ENCODE measurements at places on chromosomes 7 and 10.

DNA sequence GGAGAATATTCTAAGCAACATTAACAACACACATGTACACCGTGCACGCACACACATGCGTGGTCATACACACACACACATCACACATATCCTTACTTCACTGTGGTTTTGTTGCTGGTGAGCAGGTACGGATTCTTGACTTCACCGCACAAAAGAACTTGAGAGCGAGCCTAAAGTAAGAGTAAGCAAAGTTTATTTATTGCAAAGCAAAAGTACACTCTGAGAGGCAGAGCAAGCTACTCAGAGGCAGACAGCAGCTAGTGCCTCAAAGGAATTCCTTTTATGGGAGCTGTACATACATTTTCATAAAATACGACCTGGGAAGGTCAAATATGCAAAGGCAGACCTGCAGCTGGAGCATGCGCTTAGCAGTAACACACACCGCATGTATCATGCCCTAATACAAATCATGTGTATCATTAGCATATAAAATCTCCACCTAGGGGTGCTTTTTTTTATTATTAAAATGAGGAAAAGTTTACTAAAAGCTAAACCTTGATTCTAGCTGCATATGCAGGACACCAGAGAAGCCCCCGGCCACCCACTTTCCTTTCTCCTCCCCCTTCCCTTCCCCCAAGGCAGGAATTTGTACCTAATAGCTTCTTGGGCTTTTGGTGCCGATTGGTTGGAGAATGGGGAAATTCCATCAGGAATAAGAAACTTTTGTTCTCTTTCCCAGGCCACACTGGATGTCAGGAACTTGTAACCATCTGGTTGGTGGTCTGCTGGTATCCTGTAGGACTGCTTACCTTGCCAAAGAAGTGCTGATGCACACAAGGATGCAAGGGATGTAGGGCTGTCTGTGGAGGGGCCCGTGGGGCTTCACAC is 16.5 kb upstream of the GPR37 start:
- DNase-seq = no peak

GRCh38 chr10:101221549-101221948 is 7.7 kb downstream of the LBX1 start:
- DNase-seq = no peak

DNA sequence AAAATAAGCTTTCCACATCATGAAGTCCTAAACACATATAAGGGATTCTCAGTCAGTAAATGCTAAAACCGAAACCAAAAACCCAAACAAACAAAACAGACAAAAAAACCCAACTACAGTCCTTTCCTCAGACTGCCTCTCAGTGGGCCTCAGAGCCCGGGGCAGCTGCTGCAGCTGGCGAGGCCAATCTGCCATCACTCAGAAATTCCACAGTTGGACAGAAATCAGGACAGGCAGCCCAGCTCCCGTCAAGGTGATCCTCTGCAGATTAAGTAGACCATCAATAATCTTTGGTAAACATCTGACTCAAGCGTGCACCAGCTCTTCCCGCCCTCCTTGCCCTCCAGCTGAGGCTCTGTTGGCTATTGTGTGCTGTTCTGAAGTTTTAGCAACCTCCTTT is 142.2 kb downstream of the ATXN7L1 start:
- no peak for DNase-seq

- no peak for DNase-seq
Observed at GRCh38 chr10:78066012-78066411, 32.3 kb downstream of the RPS24 start.

GRCh38 chr10:133474027-133474426 is 20.3 kb downstream of the SCART1 start:
- no peak for DNase-seq

- no peak for DNase-seq
Observed at GRCh38 chr7:99301496-99301895, 24.2 kb upstream of the ARPC1A start.

DNA sequence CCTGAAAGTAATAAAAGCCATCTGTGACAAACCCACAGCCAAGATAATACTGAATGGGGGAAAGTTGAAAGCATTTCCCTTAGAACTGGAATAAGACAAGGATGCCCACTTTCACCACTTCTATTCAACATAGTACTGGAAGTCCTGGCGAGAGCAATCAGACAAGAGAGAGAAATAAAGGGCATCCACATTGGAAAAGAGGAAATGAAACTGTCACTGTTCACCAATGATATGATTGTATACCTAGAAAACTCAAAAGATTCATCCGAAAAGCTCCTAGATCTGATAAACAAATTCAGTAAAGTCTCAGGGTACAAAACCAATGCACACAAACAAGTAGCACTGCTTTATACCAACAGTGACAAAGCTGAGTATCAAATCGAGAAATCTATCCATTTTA is 581.7 kb upstream of the TEX47 start:
- DNase-seq = no peak

- no peak for DNase-seq
Observed at GRCh38 chr10:89351780-89352597, 24.2 kb downstream of the IFIT3 start.

DNA sequence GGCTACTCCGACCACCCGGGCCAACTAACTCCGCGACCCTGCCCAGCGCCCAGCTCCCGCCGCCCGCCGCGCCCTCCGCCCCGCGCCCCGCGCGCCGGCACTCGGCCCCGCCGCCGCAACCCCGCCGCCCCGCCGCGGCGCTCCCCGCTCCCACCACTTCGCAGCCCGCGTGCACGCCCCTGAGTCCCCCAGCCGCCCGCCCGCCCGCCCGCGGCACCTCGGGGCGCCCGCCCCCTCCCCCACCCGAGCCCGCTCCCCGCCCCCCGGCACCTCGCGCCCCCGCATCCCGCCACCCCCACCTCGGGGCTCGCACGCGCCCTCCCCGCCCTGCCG is 598 bp downstream of the JAZF1 start:
- DNase-seq = no peak

DNA sequence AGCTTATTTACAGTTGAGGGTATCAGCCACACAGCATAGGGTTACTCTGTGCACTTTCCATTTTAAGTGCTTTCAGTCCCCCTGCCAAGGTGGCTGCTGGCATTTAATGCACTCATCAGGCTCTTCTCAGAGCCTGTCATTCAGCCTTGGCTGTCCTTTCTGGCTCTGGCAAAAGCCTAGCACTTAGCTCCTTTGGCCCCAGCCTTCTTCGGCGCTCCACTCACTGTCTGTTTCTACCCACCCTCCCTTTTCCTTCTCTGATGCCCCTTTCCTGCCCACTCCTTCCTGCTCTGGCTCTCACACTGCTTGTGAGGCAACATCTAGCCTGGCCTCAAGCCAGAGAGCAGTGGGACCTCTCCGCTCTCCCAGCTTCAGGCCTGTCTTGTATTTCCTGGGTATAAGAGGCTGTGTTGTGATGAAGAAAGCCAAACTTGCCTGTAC is 60.2 kb downstream of the WIPF3 start:
- DNase-seq = peak; percentile 95

DNA sequence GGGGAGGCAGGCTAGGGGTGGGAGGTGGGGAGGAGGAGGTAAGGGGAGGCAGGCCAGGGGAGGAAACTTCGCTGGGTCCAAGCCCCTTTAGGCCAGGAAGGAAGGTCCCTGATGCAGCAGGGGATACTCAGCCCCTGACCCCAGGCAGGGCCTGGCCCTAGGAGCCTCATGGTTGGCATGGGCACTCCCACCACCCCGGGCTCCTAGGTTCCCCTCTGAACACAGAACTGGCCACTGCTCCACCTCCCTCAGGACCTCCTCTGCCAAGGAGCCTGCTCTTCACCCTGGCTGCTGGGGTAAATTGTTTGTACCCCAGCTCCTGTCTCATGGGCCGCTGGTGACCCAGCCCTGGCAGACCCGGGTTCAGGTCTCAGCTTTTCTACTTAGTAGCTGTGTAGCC is 25.8 kb upstream of the CHST15 start:
- DNase-seq = no peak

DNA sequence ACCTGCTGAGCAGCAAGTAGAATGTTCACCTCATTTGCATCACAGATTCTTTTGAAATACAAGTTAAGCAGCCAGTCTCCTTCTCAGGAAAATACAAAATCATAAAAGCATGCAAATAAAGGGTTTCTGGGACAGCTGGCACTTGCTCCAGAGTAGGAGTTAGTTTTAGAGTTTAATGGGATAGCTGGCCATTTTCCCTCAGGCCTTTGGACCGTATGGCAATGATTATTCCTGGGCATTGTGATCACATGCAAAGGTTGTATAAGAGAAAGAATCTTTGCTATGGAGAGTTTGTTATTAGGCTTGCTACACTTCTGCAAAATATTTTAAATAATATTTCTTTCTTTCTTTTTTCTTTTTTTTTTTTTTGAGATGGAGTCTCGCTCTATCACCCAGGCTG is 240.8 kb downstream of the CDK14 start:
- DNase-seq = no peak

GRCh38 chr10:63166742-63167258 is 33.7 kb downstream of the NRBF2 start:
- DNase-seq = peak; percentile 34

- peak; percentile 83 for DNase-seq
Observed at GRCh38 chr10:110872145-110872983, 636 bp downstream of the PDCD4 start.

DNA sequence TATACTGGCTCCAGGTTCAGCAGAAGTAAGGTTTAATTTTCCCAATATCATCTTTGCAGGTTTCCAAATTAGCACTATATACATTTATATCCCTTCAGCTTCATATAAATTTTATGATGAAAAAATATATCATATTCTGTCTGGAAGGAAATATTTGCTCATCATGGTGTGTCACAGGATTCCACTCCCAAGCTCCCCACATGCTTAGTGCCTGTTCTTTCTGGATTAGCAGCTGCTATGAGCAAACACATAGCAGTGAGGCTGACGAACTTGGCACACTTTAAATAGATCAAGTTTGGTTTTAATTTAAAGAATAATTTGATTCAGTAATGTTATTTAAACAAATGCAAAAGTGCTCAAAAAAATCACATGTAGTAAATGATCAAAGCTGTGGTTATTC is 251.9 kb downstream of the AGMO start:
- DNase-seq = no peak

DNA sequence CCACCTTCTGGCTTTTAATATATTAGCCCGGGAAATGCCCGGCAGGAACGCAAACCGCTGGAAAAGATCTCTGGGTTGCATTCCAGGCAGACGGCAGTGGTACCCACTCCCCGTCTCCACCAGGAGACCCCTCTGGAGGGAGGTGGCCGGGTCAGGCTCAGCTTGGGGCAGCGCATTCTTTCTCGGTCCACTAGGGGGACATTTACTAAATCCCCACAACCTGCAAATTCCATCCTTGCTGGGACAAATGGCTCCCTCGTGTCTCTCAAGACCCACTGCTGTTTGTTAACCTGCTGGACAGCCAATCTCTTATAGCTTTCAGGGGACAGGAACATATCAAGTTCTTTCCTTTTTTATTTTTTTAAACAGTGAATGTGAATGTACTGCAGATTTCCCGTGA is 45.8 kb upstream of the CARD11 start:
- no peak for DNase-seq

GRCh38 chr7:43309706-43310022 is 197.2 kb downstream of the HECW1 start:
- DNase-seq = no peak

DNA sequence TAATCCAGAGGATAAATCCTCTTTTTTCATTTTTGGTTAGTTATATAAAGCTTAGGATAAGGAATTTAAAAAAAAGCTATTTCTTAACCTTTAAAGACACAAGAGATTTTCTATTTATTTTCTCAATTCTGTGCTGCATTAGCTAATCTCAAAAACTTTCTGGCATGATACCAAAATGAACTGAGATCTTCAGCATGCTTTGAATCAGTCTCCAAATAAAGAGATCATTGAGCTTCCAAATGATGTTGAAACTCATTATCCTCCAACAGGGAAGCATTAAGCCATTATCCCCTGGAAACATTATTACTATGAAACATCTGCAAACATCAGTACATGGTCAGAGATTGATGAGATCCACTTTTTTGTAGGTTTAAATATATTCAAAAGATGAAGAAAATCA is 350.3 kb upstream of the TEX47 start:
- no peak for DNase-seq

- peak; percentile 95 for DNase-seq
Observed at GRCh38 chr10:11180228-11180627, 162.6 kb downstream of the CELF2 start.

GRCh38 chr10:89981891-89982290 is 280.5 kb downstream of the KIF20B start:
- DNase-seq = no peak

GRCh38 chr7:132437730-132438129 is 138.5 kb downstream of the PLXNA4 start:
- peak; percentile 32 for DNase-seq

DNA sequence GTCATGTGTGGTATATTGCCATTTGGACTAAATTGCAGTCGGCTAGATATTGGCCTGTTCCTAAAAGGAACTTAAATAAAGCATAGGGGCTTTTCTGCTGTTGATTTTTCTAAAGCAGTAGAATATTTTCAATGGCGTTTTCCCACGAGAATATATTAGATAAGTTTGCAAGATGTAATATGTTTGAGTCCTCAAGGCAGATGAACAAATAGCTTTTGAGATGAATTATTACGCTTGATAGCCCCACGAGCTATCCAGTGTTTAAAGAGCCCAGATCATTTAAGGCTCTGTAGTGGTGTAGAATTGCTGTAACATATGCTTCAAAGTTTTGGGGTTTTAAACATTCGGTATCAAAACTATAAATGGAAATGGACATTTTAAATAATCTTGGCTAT is 2.9 kb downstream of the CELF2 start:
- no peak for DNase-seq

DNA sequence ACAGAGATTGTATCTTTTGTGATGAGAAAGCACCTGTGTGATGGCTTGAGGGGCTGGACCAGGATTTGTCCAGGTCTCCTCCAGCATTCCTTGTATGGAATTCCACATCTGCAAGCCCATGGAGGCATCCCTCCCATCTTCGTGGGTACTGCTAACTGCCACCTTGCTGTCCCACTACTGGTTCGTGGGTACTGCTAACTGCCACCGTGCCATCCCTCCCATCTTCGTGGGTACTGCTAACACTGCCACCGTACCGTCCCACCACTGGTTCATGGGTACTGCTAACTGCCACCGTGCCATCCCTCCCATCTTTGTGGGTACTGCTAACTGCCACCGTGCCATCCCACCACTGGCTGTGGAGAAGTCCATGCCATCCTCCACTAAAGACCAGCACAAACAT is 111.7 kb downstream of the LARP4B start:
- no peak for DNase-seq

DNA sequence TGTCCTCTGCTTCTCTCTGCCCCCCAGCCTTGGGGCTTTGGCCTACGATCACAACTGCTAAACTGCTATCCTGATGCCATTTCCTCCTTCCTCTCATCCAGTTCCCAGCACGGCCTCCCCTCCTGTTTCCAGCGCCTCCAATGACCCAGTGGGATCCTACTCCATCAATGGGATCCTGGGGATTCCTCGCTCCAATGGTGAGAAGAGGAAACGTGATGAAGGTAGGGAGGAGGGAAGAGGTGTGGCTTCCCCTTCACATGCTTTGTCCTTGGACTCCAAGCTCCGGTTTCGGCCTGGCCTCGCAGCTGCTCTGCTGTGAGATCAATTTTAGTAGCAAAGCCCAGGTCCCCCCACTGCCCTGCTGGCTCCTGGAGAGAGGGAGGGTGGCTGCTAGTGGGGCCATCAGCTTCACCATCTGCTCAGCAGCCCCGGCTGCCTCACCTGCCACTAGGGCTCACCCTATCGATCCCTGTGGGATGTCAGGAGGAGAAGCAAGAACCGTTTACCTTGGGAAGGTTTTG is 35.8 kb downstream of the PAX2 start:
- no peak for DNase-seq

GRCh38 chr7:17586711-17587110 is 288.3 kb downstream of the AHR start:
- DNase-seq = no peak
